ENCODE measurements at places on chromosomes 5 and 9.

DNA sequence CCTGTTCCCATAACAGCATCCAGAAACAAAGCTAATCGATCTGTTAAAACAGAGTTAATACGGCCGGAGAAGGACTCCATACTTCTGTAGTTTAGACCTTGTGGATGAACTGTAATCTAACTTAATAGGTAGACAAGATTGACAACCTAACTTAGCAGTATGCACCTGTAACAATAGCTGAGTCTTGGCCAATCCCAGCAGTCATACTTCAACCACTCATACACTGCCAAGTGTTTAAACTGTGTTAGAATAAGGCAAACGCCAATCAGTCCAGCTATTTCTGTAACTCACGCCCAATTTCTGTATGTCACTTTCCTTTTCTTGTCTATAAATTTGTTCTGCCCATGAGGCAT is 33.7 kb upstream of the MACIR start:
- no peak for DNase-seq

DNA sequence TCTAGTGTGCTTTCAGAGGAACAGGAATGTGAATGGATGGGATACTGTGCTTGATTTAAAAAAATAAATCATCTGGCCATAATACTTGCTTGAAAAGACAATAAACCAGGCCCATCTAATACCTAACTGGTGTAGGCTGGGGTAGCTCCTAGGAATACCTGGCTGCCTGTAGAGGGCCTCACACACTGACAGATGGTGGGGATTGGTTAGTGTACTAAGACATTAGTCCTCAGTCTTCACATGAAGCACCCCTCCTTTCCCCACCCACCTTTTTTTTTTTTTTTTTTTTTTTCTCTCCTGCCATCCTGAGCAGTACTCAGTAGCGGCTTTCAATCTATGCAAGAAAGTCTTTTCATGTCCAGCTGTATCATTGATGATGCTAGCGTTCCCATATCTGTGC is 130.5 kb downstream of the ADGRV1 start:
- no peak for DNase-seq

GRCh38 chr5:159515909-159516415 is 185.7 kb upstream of the IL12B start:
- DNase-seq = no peak

DNA sequence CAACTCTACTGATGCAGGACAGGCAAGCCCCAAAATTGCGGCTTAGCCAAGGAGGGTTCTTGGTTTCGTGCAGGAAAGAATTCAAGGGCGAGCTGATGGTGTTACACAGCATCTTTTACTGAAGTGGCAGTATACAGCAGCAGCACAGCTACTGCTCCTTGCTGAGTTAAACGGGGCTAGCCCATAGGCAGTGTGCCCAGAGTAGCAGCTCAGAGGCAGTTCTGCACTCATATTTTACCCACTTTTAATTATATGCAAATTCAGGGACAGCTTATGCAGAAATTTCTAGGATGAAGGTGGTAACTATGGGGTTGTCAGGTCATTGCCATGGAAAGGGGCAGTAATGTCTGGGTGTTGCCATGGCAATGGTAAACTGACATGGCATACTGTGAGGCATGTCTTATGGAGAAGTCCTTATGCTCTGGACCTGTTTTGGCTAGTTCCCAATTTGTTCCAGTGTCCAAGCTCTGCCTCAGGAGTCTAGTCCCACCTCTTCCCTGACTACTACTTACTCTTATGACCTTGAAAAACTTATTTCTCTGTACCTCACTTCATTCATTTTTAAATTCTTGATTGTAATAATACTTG is 2.0 kb upstream of the SPINK9 start:
- DNase-seq = no peak

GRCh38 chr9:12640016-12640587 is 53.1 kb upstream of the TYRP1 start:
- peak; percentile 9 for DNase-seq

GRCh38 chr5:44862808-44863207 is 54.1 kb downstream of the MRPS30 start:
- no peak for DNase-seq

GRCh38 chr9:70816891-70817290 is 304.5 kb downstream of the TRPM3 start:
- no peak for DNase-seq

DNA sequence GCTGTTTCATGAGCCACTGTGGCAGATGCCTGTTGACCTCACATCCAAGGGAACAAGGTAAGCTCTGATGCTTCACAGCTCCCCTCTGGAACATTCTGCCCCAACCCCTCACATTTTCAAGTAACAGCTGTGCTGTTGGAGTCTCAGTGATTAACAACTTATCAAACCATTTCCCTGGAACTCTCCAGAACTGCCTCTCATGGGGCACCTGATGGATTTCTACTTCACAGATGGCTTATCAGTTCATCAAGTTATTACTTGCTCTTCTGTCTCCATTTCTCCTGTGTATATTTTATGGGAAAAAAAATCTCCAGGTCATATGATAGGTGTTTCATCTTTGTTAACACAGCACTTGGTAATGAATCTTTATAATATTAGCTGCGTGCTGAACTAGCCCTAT is 322.4 kb downstream of the MAN2A1 start:
- DNase-seq = no peak

GRCh38 chr5:149584121-149584520 is 2.8 kb downstream of the ARHGEF37 start:
- DNase-seq = no peak

- no peak for DNase-seq
Measured at GRCh38 chr5:72383280-72383679, 63.1 kb downstream of the PTCD2 start.

All from AG04449 (cell line).